ENCODE measurements at places on chromosomes 7 and 10.

GRCh38 chr7:42689626-42690025 lies 222.2 kb downstream of the C7orf25 start:
- no peak for DNase-seq

DNA sequence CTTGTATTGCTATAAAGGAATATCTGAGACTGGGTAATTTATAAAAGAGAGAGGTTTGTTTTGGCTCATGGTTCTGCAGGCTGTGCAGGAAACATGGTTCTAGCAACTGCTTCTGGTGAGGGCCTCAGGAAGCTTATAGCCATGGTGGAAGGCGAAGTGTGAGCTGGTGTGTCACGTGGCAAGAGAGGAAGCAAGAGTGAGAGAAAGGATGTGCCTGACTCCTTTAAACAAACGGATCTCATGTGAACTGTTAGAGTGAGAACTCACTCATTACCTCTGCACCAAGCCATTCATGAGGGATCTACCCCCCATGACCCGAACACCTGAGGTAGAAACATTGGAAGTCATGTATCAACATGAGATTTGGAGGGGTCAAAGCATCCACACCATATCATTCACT lies 7.7 kb upstream of the ITPRIP start:
- no peak for DNase-seq

DNA sequence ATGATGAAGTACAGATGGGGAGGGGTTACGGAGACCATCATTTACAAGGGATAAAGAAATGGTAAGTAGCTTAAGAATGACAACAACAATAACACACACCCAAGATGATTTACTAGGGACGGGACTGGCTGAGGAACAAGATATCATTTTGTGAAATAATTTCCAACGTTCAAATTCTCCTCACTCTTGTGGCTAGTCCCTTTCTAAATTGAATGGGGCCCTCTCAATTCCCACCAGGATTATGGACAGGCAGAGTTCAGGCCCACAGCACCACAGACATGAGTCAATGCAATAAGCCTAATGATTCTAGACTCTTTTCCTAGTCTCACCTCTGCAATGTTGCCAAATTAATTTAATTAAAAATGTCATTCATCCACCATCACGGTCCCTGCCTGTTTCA lies 448.1 kb downstream of the KCNMA1 start:
- DNase-seq = no peak

GRCh38 chr7:115217373-115217772 lies 295.5 kb downstream of the MDFIC start:
- DNase-seq = no peak

Data from NCI-H2081 treated with DMSO at 0.1 percent for 48 hours (cell line).